ENCODE measurements at places on chromosomes 16 and 17.

DNA sequence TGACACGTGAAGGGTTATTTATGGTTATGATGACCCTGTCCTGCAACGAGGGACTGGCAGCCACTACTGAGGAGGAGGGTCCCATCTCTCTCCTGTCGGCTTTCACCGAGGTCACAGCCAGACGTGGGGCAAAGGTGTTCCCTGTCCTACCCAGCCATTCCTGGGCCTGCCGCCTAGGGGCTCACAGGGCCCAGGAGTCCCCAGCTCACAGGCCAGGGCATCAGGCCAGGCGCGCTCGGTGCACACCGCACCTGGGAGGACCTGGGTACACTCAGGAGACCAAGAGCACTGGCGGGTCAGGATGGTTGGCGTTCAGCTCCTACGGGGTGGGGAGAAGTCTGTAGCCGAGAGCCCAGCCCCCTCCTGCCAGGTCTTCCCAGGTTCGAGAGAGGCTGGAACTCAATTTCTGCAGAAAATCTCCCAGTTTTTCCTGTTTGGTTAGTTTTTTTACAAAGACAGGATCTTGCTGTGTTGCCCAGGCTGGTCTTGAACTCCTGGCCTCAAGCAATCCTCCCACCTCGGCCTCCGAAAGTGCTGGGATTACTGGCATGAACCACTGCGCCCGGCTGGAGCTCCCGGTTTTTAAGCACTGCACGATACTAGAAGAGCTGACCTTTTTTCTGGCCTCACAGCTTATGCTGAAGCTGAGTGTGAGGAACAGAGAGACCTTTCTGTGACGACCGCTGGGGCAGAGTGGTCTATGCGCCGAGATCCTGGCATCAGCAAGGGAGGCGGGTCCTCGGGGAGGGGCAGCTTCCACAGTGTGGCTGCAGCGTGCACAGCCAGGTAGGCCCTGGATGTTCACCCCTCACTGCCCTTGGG is 7.7 kb downstream of the CYBC1 start:
- no peak for DNase-seq

DNA sequence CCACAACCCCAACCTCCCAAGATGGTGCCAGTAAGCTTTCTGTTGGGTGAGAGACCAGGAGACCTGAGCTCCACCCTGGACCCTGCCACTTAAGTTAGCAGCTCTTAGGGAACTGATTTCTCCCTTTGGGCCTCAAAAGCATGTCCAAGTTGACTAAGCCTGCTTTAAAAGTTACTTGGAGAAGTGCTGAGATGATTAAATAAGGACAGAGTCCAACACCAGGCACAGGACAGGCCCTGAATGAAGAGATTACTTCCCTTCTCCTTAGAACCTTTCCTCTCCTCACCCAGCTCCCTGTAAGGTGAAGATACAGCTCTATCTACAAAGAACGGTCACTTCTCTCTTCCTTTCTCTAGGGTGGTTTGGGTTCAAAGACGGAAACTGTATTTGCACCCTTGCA is 162.6 kb downstream of the XYLT1 start:
- no peak for DNase-seq

- no peak for DNase-seq
These were observed 11.4 kb downstream of the GGA3 start for GRCh38 chr17:75250009-75250471.

GRCh38 chr17:42706732-42707131 is 24.4 kb downstream of the CNTNAP1 start:
- DNase-seq: no peak

DNA sequence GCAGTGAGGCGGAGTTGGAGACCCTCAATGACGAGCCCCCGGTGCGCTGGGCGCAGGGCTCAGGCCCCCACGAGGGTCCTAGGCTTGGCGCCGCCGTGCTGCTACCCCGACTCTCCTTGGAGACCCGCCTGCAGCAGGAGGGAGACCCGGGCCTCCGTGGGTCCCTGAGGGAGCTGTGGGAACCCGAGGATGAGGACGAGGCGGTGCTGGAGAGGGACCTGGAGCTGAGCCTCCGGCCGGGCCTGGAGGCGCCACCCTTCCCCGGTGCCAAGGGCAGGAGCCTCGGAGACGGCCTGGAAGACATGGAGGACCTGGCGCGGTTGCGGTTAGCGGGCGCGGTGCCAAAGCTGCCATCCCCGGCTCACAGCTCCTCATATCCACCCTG is 2.3 kb downstream of the MYO15B start:
- DNase-seq: no peak

Measured in AG09309 (cell line).